D341Med (cell line): ENCODE measurements at places on chromosomes 3 and 15.

DNA sequence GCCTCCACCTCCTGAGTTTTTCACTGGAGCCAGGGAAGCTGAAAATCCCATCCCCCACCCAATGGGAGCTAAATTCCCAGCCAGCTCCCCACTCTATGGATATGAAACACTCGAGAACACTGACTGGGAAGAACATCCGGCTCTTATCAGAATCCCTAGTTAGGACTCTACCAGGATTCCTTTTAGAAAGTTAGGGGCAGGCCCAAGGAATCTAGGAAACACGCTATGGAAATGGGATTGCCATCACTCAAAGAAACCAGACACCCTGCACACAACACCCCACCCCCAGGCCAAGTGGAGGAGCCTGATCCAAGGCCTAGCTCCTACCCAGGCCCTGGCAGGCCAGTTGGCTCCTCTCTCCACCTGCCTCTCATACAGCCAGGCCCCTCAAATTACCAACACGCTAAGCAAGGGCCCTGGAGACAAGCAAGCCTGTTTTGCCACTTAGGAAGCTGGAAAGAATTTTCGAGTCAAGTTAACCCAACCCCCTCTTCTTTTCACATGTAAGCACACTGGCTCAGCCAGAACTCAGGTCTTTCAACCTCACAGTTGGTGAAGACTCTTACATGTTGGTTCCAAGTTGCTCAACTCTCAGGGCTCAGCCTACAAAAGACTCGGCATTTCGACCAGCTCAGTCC, 75.5 kb downstream of the RBPMS2 start:
- no peak for DNase-seq

DNA sequence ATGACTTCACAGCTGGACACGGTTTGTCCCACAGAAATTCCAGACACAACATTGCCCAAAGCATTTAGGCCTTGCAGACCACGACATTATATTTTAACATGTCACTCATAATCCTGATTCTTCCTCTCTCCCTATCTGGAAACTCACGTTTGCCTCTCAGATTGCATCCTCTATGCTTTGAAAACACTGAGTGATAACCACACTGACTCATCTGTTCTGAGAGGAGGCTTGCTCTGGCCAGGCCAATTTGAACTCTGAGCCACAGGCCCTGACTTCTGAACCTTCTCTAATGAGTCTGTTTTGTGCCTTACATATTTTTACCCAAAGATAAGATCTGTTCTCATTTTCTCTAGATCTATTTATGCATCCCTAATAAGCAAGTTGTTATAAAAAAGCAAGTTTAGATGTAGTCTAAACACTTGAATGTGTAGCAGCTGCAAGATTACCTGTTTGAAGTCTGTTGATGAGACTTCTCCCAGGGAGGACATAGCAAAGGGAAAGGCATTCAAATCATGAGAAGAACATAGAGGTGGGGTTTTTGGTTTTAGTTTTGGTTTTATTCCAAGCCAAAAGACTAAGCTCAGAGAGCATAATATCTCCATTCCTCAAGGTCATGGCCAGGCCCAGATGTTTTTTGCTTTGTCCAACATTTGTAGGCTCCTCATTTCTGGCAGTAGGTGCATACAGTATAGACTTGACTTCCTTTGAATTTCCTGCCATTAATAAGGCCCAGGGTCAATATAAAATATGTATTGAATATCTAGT, 234.4 kb upstream of the LRTM1 start:
- DNase-seq, result no peak

DNA sequence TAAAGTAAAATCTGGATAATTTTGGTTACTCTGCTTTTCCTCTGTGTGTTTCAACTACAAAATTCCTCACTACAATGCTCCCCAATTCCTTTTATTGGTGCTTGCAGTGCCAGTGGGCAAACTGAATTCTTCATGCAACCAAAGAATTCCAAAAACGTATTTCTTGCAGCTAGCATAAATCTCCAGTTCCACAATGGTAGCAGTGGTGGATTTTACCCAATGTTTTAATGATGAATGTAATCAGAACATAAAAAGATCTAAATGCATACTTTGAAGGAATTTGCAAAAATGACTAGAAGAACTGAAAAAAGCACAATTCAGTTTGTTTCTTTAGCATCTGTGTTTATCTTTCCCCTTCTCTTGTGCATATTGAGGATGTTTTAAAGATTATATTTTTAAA, 359.6 kb upstream of the TPRG1 start:
- no peak for DNase-seq

- no peak for DNase-seq
These were observed 46.3 kb downstream of the LIMD1 start for GRCh38 chr3:45640724-45641361.

- DNase-seq, result no peak
These were observed 14.8 kb downstream of the PBRM1 start for GRCh38 chr3:52670621-52671521.

DNA sequence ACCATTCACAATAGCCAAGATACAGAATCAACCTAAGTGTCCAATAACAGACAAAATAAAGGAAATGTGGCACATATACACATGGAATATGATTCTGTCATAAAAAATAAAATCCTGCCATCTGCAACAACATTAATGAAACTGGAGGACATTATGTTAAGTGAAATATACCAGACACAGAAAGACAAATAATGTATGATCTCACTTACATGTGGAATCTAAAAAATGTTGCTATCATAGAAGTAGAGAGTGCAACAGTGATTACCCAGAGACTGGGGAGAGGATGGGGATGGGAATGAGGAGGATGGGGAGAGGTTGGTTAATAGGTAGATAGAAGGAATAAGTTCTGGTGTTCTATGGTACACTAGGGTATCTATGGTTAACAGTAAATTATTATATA, 28.7 kb downstream of the MRPL3 start:
- DNase-seq, result no peak

GRCh38 chr15:87877114-87877810, 379.3 kb downstream of the NTRK3 start:
- DNase-seq, result no peak

DNA sequence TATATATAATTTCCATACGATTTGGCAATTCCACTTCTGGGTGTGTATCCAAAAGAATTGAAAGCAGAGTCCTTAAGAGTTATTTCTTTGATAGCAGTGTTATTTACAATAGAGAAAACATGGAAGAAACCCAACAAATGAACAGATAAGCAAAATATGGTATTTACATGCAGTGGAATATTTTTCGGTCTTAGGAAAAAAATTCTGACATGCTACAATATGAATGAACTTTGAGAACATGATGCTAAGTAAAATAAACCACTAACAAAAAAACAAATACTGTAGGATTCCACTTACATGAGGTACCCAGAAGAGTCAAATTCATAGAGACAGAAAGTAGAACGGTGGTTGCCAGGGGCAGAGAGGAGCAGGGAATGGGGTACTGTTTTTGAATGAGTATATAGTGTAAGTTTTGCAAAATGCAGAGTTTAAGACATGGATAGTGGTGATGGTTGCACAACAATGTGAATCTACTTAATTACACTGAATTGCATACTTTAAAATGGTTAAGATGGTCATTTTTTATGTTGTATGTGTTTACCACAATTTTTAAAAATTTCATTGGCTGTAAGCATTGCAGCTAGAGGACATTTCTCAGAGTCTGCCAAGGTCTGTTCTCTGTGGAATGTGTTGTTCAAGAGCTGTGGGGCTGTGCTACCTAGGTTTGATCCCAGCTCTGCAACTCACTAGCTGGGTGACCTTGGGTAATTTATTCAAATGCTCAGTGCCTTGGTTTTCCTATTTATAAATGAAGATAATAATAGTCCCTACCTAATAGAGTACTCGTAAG, 122.1 kb downstream of the MEX3B start:
- DNase-seq, result no peak

DNA sequence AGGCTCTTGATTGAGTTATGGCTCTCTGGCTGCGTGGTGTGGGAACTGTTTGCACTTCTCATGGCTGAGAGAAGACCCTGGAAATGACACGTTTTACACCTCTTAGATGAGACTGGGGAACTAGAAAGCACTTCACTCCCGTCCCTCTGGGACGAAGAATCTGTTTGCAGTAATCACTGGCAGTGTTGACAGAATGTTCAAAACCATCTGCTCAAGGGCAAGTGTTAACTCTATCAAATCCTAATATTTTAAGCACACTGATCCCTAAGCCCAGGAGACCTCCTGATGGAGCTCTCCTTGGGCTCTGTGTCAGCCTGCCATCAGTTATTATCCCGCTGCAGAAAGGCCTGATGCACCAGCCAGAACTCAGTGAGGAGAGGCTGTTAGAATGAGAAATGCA, 323.8 kb upstream of the DNAJC19 start:
- DNase-seq, result peak; percentile 80

GRCh38 chr3:143601723-143602484, 246.4 kb downstream of the SLC9A9 start:
- DNase-seq, result no peak

GRCh38 chr3:135197246-135197645, 402.2 kb downstream of the EPHB1 start:
- no peak for DNase-seq

- DNase-seq, result no peak
These were observed 33.6 kb downstream of the ZDHHC3 start for GRCh38 chr3:44942202-44942921.

DNA sequence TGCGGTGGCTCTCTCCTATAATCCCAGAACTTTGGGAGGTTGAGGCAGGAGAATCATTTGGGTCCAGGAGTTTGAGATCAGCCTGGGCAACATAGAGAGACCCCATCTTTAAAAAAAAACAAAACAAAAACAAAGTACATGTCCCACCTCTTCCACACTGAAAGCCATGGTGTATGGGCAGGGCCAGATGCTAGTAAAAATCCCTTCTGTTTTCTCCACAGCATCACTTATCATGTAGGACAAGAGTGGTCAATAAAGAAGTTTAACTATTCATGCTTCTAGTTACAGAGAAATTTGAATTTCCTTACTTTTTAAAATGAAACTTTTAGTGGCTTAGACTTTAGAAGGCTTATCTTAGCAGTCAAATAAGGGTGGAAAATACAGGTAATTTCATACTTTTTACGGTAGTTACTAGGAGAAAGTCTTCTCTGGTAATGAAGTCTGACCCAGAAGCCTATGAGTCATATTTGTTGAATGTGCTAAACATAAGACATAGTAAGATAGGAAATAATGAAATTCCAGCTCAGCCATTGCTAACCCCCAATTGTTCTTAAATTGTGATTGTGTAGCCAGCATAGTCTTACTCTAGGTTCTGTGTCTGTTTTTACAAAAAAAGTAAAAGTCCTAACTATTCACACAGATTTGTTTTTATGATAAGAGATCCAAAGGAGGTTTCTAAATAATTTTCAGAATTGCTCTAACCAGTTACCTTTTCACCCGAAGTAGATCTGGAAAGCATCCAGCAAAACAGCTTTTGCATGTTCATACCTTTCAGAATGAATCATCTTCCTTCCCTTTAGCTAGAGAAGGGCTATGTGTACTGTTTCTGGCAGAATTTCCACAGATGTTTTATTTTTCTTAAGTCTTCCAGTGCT, 16.4 kb upstream of the ZNF609 start:
- DNase-seq, result no peak

- no peak for DNase-seq
These were observed 3.5 kb downstream of the CSK start for GRCh38 chr15:74785194-74786032.

DNA sequence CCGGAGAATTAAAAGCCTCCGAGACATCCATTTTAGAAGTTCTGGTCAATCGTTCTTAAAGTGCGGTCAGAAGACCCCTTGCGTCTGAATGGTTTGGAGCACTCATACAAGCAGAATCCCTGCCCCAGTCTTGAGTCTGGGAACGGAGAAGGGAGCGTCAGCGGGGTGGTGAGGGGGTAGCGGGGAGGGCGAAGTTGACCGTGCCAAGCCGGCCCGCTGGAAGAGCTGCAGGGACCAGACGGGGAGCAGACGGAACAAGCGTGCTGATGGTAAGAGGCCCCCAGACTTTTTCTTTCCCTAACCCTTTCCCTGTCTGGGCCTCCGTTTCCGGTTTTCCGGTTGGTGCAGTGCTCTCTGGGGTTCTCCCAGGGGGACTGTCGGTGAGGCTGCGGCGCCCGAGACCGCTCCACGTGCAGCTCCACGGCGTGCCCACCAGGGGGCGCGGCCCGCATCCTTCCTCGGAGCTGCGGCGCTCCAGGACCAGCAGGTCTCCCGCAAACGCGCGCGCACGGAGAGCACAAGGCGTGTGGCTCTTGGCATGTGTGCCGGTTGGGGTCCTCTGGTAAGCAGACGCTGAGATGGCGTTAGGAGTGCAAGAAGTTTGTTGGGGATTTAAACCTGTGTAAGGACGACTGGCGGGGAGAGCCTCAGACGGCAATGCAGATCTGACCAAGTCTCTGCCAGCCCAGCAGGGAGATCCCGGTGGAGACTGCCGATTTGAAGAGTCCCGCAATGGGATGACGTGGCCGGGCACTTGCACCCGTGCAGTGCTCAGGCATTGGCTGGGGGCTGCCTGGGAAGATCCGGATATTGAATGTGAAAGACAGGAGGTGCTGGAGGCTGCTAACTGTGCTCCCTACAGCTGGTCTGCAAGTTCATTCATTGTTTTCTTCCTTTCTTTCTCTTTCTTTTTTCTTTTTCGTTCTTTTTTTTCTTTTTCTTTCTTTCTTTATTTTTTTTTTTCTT, 19.2 kb upstream of the CORO2B start:
- DNase-seq, result peak; percentile 94

DNA sequence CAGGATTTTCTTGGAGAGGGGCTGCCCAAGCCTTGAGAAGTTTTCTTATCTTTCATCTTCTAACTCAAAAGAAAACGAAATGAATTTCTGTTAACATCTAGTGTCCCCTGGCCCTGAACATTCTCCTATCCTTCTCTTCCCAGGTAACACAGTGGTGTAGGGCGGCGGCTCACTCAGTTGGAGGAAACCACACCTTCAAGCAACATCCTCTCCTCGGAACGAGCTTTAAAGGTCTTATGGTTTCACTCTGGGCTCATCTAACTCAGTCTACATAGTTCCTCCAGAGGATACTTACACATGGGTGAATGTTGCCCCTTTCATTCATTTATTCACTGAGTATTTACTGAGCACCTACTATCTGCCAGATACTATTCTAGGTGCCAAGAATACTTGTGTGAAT, 31.0 kb upstream of the KLHL6 start:
- DNase-seq, result no peak

DNA sequence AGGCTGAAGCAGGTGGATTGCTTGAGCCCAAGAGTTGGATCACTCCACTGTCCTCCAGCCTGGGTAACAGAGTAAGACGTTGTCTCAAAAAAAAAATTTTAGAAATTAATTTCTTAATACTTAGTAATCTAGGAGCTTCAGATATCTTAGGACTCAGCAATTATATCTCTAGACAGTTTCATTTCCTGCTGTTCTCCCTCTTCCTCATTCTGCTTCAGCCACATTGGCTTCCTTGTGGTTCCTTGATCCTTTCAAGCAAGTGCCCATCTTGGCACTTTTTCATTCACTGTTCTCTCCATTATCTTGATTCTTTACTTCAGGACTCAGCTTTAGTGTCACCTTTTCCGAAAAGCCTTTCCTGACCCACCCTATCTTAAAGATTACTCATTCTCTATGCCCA, 22.5 kb downstream of the TMEM202 start:
- no peak for DNase-seq

DNA sequence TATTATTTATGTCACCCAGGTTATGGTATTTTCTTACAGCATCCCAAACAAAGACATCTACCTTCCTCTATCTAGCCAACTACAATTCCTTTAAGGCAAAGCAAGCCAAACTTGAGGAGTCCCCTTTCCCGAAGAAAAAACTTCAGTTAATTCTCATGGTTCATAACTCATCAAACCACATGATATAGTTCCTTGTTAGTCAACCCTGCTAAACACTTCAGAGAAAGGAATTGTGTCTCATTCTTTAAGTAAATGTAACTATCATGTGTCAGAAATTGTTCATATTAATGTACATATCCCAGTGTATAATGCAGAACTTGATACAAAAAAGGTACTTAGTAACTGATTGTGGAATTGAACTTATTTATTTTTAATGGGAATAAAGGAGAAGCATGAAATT, 44.4 kb downstream of the ST3GAL6 start:
- DNase-seq, result no peak
